ENCODE measurements at places on chromosomes 11 and 22. TPM values are rescaled to one million over a fixed set of nuclear protein-coding genes. Genes with fewer than 3 reads are reported as not detected.

The SMTNL1 gene
- not detected for total RNA-seq

The NAP1L4 gene
- total RNA-seq, result 226 TPM

GRCh38 chr11:56624661-56625110, 10.0 kb upstream of the OR5M1 start:
- DNase-seq, result no peak

DNA sequence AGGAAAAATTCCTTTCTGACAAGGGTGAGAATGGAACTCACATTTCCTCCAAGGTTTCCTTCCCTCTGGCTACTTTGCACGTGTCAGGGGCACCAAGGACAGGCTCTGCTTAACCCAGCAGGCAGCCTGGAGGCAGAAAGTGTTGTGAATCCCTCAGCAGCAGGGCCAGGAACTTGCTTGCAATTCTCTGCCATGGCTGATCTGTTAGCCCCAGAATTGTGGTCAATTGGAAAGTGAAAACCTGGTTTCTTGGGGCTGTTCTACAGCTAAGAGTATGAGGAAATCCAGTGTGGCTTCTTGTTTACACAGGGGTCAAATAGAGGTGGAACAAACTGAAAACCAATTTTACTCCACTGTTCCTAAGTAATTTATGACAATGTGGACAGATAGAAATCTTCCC, 38.3 kb upstream of the CEP295 start:
- DNase-seq, result no peak

GRCh38 chr11:102305352-102306047, 11.8 kb upstream of the BIRC3 start:
- no peak for DNase-seq

GRCh38 chr11:66316849-66317251, at the start of gene CD248:
TSS of gene CD248 (minus strand) at chr11:66317044. CDS start at chr11:66317027, 17 bp downstream.
- peak; percentile 36 for DNase-seq

All from activated naive CD8-positive, alpha-beta T cell treated with anti-CD3 and anti-CD28 coated beads for 36 hours (primary cell).